ENCODE measurements at places on chromosomes 5 and 9.
A peak's percentile ranks its signal among the peaks of the same experiment; 100 is the strongest.

- DNase-seq, result peak; percentile 19
Measured at GRCh38 chr5:79255786-79256557, 20.0 kb downstream of the JMY start.

DNA sequence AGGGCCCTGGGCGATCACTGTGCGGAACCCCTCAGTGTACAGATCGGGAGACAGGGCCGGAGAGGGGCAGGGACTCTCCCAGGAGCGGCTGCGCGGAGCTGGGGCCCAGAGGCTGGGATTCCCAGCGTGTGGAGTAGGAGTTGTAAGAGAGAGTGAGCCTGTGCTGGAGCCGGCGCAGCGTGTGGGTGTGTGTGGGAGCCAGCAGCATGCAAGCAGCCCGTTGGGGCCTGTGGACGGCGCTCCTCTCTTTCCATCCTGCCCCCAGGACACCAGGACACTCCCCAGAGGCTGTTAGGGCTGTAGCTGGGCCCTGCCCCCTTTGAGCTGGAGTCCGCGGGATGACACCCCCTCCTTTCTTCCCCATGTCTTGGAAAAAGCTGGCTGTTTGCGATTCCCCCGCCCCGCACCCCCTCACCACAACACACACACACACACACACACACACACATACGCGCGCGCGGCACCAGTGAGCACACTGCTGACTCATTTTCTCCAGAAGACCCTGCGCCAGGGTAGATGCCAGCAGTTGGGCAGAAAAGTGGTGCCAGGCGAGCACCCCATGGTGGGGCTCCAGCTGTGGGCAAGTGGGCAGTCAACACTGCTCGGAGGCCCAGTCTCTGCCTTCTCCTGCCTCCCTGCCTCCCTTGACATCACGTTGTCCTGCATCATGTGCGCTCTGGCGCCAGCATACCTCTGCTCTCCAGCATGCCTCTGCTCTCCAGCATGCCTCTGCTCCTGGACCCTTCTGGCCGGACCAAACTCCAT is 1.5 kb downstream of the COL27A1 start:
- DNase-seq, result peak; percentile 74

DNA sequence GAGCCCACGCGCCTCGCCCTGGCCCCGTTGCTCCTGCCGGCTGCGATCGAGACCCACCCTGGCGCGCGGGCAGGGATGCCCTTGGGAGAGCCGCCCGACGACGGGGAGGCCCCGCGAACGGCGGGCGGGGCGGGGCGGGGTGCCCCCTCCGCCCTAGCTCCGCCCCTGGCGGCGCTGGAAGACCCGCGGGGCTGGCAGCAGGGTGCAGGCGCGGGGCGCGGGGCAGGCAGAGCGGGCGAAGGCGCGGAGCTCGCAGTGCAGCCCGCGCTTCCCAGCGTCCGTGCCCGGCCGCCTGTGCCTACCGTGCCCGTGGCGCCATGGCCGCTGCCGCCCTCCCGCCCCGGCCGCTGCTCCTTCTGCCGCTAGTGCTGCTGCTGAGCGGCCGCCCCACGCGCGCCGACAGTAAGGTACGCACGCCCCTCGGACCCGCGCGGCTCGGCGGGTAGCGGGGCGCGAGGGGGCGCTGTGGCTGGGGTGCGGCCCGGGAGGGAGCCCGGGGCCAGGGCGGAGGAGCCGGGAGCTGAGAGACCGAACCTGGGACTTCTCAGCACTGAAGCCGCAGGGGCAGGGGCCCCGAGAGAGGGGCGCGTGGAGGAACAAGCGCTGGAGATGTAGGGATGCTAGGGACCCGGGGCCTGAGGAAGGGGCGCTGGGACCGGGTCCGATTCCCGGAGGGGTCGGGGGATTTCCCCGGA is at the start of gene OLFML2A:
TSS of gene OLFML2A (plus strand) at position 180 of the 695 bp plus-strand sequence. CDS start at position 318, 138 bp downstream.
- DNase-seq, result no peak

DNA sequence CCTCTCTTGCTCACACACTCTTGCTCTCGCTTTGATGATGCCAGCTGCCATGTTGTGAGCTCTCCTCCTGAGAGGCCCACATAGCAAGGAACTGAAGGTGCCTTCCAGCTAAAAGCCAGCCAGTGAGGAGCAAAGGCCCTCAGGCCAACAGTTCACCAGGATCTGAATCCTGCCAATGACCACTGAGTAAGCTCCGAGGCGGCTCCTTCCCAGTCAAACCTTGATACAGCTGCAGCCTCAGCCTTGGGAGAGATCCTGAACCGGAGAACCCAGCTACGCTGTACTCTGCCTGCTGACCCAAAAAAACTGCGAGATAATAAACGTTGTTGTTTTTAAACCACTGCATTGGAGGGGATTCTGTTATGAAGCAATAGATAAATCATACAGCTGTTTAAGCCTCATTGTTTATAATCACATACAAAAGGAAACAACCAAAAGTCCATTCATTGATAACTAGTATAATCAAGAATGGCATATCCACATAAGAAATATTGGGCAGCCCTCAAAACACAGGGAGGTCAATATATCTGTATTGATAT is 49.0 kb upstream of the IFNK start:
- no peak for DNase-seq

- DNase-seq, result no peak
Measured at GRCh38 chr9:89642789-89643188, 38.0 kb downstream of the GADD45G start.

DNA sequence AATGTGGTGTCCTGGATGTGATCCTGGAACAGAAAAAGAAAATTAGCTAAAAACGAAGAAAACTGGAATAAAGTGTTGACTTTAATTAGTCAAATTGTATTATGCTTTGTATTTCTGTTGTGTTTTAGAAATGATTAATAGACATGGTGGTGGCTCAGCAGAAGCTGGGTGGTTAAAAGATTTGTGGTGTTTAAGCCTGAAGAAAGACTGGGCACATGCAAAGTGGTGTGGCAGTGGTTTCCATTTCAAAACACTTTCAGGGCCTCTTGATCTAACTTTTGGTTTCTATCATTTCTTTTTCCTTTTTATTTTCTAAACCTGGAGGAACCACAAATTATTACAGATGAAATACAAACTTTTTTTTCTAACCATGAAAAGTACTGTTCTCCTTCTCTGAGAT is 44.1 kb downstream of the ADGRV1 start:
- no peak for DNase-seq

Measured in brain microvascular endothelial cell (primary cell).